ENCODE measurements at places on chromosomes 2 and 18.

DNA sequence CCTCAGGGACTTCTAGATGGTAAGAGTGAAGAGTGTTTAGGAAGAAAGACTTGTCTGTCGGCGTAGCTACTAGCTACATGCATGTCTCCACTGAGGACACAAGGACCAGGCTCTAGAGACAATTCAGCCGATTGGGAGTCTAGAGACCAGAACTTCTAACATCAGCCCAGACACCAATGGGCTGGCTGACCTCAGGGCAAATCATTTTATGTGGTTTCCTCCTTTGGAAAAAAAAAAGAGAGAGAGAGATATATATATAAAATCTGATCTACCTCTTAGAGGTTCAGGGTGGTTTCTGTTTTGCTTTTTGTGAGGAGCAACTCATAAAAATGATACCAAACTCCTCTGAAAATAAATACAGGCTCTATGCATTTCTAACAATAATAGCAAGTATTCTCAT is 212.8 kb downstream of the BCL2 start:
- no peak for DNase-seq

- DNase-seq = no peak
These were observed 11.1 kb downstream of the CFAP36 start for GRCh38 chr2:55530539-55531081.

DNA sequence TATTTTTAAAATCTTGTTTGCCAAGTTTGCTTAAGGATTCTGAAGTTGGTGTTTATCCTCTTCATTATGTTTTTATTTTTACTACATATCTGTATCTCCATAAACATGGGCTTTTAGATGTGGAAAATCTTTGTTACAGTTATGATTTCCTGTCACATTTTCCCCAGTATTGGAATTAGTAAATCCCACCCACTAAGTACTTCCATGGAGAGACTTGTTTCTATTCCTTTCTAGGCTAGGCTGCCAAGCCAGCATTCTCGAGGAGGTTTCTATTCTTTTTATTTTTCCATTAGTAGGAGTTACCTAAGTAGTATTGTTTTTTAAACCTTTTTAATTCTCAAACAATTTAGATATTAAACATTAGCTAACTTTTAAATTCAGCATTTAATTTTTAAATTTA is 22.1 kb downstream of the PKP4 start:
- DNase-seq = no peak

DNA sequence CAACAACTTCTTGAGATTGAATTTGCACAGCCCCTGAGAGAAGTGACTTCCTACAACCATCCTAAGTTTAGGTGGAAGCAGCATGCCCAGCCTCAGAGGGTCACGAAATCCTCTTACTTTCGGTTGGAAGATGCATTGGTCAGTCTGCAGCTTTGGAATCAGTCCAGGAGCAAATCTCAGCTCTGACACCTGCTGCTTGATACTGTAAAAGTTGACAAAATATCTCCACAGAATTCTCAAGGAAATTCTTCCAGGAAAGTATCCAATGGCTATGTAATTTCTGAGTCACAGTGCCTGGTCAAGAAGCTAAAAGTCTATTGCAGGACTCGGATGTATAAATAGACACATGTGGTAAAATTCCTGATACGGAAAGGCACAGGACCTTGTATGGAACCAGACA is 414.5 kb upstream of the GYPC start:
- no peak for DNase-seq

DNA sequence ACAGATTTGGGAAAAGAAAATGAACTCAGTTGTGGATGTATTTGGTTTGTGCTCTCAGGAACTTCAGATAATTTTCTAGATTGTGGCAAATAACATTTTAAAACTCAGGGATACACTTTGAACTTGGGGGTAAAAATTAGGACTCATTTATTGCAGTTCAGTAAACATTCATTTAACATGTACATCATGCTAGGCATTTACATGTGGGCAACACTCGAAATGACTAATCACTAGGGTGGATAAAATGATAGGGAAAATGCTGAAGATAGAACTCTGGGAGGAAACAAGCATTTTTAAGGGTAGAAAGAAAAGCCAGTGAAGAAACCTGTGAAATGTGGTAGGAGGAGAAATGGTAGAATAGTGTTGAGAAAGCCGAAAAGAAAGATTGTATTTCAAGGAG is 7.8 kb downstream of the FAM117B start:
- no peak for DNase-seq
